ENCODE measurements at places on chromosomes 7 and 10. TPM values are rescaled to one million over a fixed set of nuclear protein-coding genes. Genes with fewer than 3 reads are reported as not detected.

Gene HMX2
- not detected for total RNA-seq

Gene C10orf62
- total RNA-seq = not detected

Gene OR9A4
- total RNA-seq = not detected

Gene TMEM236
- total RNA-seq = 0.24 TPM

Gene SEPTIN7
- 228 TPM for total RNA-seq

Gene ANKRD7
- not detected for total RNA-seq

Gene ITIH5
- not detected for total RNA-seq

Gene RET
- total RNA-seq = not detected

Gene CALHM3
- total RNA-seq = not detected

Gene CYCS
- total RNA-seq = 143 TPM

Gene MACC1
- total RNA-seq = not detected

Gene PTCD1
- total RNA-seq = 9.6 TPM

Gene GPR22
- total RNA-seq = not detected

Gene NEBL
- total RNA-seq = 0.83 TPM

Gene SH2B2
- total RNA-seq = 0.25 TPM

Gene PRKG1
- 0.18 TPM for total RNA-seq

Gene CROT
- total RNA-seq = 6.6 TPM

Gene POU6F2
- 0.29 TPM for total RNA-seq

Gene UNCX
- total RNA-seq = not detected

Gene SP8
- total RNA-seq = 2.5 TPM

Gene VPS37D
- 2.0 TPM for total RNA-seq

Gene TYW1B
- total RNA-seq = 2.7 TPM

Gene PLEKHS1
- not detected for total RNA-seq

Gene TRIM50
- not detected for total RNA-seq

Gene BLNK
- not detected for total RNA-seq

Gene ASB15
- total RNA-seq = not detected

Gene MOGAT3
- total RNA-seq = not detected

Gene SUGCT
- 2.2 TPM for total RNA-seq

Gene FHIP2A
- 39.6 TPM for total RNA-seq

Gene ANKRD30A
- total RNA-seq = not detected

Gene DMBT1
- not detected for total RNA-seq

Gene TMEM176B
- total RNA-seq = not detected

Gene SLC26A4
- 0.77 TPM for total RNA-seq

Gene ANLN
- 119 TPM for total RNA-seq

Gene BICC1
- total RNA-seq = 0.32 TPM

Gene DENND2A
- total RNA-seq = not detected

Gene VSIR
- total RNA-seq = 5.1 TPM

Gene CLDN12
- 8.1 TPM for total RNA-seq

Gene SEC31B
- 11.1 TPM for total RNA-seq

Gene SPDYE6
- total RNA-seq = not detected

Gene ITGB8
- total RNA-seq = 6.5 TPM

Gene ODAD2
- total RNA-seq = 4.4 TPM

Gene CTNNA3
- not detected for total RNA-seq

Gene PAPSS2
- total RNA-seq = 93.2 TPM

Gene CTAGE6
- total RNA-seq = not detected

Gene IL6
- 11.0 TPM for total RNA-seq

Gene PDSS1
- total RNA-seq = 11.0 TPM

Gene PDIA4
- total RNA-seq = 308 TPM

Gene NKX2-3
- total RNA-seq = not detected

All from endothelial cell of umbilical vein (primary cell).